NCI-H1694 treated with DMSO at 0.1 percent for 48 hours (cell line): ENCODE measurements at places on chromosomes 4 and X.

DNA sequence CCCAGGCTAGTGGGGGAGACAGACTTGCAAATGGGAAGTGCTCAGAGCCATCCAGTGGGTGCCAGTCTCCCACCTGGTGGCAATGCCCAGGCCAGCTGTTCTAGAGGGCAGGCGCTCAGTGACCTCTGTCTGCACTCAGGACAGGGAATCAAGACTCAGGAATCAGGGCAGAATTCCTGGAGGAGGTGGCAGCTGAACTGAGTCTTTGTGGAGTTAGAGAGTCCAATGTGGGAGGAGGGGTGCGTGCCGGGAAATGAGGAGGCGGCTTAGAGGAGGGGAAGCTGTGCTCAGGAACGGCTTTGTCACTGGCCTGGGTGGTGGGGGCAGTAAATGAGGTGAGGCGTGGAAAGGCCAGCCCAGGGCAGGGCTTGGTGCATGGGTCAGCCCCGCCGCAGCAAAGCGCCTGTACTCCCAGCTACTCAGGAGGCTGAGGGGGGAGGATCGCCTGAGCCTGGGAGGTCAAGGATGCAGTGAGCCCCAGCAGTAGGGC is 31.3 kb upstream of the SORCS2 start:
- DNase-seq: no peak

- DNase-seq: no peak
These were observed 99.3 kb downstream of the AMMECR1 start for GRCh38 chrX:110218591-110218990.

GRCh38 chrX:30008031-30008430 is 207.3 kb upstream of the MAGEB2 start:
- no peak for DNase-seq

DNA sequence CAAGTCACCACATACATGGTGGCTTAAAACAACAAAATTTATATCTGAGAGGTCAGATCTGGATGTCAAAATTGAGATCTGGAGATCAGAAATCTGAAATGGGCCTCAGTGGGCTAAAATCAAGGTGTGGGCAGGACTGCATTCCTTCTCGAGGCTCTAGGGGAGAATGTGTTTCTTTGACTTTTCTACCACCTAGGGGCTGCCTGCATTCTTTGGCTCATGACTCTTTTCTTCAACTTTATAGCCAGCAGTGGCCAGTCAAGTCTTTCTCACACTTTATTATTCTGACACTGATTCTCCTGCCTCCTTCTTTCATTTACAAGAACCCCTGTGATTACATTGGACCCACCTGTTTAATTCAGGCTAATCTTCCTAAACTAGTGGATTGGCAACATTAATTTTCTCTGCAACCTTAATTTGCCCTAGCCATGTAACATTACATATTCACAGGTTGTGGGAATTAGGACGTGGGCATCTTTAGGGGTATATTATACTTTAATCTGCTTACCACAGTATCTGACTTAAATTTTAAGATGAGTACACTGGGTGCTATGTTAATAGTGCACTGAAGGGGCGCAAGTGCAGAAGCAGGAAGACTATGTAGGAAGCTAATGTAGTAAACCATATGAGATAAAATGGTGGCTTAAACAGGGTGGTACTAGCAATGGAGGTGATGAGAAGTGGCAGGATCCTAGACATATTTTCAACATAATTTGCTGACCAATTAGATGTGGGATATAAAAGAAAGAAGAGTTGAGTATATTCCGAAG is 188.0 kb downstream of the SLC4A4 start:
- DNase-seq: no peak

DNA sequence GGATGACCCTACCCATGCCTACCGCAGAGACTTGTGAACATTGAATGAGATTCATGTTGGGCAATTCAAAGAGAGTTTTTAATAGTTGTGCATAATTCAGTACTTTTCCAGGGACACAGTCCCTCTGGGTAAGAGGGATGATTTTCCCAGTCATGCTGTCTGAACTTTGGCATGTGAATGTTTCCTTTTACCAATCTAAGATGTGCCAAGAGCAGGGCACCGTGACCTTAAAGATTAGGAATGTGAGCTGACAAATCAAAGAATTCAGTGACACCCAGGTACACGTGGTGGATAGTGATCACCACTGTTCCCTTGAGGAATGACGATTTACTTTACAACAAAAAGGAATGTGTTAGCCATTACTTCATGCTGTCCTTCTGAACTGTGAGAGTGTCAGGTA is 515.6 kb downstream of the PPARGC1A start:
- no peak for DNase-seq

DNA sequence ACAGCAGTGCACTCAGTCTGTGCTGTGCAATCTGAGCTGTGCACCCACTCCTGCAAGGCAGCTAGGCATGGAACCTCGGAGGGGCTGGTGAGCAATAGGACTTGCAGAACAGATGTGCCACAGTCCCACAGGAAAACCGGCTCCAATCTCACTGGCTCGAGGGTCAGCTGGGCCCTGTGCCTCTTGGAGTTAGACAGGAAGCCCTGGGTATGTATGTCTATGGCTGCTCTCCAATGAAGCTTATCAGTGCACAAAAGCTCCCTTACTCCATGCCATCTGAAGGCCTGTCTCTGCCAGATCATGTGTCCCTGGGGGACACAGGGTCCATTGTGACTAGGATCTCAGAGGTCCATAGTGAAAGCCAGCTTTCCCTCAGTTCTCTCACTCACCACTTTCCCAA is 335.8 kb downstream of the SH3BGRL start:
- no peak for DNase-seq

DNA sequence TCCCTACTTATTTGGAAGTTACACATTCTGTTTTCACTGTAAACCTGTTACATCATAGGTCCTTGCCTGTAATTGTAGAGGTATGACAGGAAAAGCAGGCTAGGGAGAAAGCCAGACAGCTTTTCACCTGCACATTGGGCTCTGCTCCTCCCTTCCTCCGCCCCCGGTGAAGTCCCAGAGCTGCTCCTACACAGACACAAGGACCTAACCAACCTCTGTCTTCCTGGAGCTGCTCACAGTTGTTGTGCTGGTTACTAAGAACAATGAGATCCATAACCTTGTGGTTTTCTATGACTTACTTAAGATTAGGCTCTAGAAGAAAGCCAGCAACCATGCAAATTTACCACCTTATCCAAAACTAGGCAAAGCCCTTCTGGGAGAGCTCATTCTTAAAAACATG is 40.0 kb downstream of the MOSPD2 start:
- no peak for DNase-seq

- no peak for DNase-seq
These were observed 192.5 kb upstream of the TAPT1 start for GRCh38 chr4:16418814-16419213.

GRCh38 chr4:177349191-177349590 is 39.5 kb downstream of the NEIL3 start:
- DNase-seq: no peak

- DNase-seq: no peak
These were observed 52.7 kb downstream of the ADGRA3 start for GRCh38 chr4:22463179-22463578.

- no peak for DNase-seq
These were observed 629.5 kb upstream of the AMOT start for GRCh38 chrX:113470166-113470565.

- DNase-seq: no peak
These were observed 87.8 kb downstream of the VCX2 start for GRCh38 chrX:8083286-8083685.

GRCh38 chr4:108081256-108081655 is 87.5 kb downstream of the LEF1 start:
- DNase-seq: no peak

- DNase-seq: no peak
These were observed 18.5 kb downstream of the LAP3 start for GRCh38 chr4:17595471-17596005.

- no peak for DNase-seq
These were observed 166.7 kb downstream of the FAT4 start for GRCh38 chr4:125481334-125482045.

GRCh38 chrX:96835660-96836289 is 47.9 kb upstream of the RPA4 start:
- no peak for DNase-seq

- DNase-seq: no peak
These were observed 56.6 kb downstream of the ANAPC10 start for GRCh38 chr4:145041378-145041777.

GRCh38 chrX:18924507-18925088 is 59.3 kb downstream of the PHKA2 start:
- DNase-seq: no peak

- no peak for DNase-seq
These were observed 652.2 kb upstream of the DIPK2B start for GRCh38 chrX:45852884-45853283.

DNA sequence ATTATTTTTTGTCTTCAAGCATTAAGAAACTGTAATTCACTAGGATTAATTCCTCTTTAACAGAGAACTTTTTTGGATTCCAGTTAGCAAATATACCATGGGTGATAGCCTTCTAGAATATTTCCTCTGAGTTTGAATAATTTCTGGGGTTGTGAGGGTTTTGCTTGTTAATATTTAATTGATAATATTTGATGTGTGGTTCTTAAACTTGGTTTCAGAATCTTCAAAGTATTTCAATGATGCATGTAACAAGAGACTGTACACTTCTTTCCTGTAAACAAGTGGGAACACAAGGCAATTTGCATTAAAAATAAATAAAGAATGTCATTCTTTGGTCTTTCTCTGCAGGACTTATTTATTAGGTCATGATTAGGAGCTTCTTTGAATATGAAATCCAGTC is 9.5 kb upstream of the C4orf51 start:
- DNase-seq: no peak

DNA sequence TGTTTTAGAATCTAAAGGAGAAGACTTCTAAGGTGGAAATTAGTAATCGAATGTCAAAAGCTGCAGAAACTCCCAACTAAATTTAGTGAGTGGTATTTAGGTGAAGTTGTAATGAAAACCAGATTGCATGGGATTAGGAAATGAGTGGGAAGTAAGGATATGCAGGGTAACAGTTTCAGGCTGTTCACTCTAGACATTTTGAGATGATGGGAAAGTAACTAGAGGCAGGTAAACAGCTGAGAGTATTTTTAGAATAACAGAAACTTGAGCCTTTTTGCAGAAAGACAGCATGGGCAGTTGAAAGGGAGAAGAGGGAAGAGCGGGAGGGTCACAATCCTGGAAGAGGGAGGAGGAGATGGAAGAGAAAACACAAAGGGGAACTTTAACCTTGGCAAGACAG is 12.7 kb downstream of the SPRY1 start:
- no peak for DNase-seq

GRCh38 chrX:71181558-71181909 is 36.9 kb downstream of the NLGN3 start:
- DNase-seq: no peak

GRCh38 chr4:25081866-25082471 is 51.2 kb upstream of the LGI2 start:
- DNase-seq: no peak

GRCh38 chrX:46588263-46588662 is 14.7 kb downstream of the CHST7 start:
- DNase-seq: no peak

DNA sequence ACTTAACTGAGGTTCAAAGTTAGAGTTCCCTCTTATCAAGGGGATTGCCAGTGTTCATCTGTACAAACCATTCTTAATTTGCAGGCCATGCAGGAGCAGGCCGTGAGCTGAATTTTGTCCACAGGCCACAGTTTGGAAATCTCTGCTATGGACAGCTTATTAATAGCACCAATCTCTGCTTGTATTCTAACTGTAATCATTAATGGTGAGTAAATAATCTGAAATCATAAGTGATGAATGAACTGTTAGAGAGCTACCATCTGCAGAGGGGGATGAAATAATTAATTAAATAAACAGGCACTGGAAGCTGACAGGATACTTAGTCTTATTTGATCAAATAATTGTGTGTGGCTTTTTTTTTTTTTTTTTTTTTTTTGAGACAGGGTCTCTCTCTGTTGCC is 48.5 kb upstream of the PDLIM3 start:
- DNase-seq: no peak

DNA sequence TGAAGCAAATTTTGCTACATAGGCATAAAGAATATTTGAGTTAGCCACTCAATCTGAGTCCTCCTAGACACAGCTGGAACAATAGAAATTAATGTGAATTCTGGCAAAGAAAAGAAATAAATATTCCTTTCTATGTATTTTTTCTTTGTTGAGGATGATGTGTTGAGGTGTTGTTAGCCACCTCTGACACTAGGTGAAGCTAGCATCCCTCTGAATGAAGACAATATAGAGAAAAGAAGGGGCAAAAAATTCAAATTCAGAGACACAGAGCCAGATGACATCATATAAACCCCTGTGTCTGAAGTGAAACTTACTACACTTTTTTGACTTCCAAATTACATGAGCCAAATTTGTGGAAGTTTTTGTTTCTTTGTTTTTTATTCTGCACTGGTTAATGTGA is 34.6 kb upstream of the TMPRSS11D start:
- DNase-seq: no peak

DNA sequence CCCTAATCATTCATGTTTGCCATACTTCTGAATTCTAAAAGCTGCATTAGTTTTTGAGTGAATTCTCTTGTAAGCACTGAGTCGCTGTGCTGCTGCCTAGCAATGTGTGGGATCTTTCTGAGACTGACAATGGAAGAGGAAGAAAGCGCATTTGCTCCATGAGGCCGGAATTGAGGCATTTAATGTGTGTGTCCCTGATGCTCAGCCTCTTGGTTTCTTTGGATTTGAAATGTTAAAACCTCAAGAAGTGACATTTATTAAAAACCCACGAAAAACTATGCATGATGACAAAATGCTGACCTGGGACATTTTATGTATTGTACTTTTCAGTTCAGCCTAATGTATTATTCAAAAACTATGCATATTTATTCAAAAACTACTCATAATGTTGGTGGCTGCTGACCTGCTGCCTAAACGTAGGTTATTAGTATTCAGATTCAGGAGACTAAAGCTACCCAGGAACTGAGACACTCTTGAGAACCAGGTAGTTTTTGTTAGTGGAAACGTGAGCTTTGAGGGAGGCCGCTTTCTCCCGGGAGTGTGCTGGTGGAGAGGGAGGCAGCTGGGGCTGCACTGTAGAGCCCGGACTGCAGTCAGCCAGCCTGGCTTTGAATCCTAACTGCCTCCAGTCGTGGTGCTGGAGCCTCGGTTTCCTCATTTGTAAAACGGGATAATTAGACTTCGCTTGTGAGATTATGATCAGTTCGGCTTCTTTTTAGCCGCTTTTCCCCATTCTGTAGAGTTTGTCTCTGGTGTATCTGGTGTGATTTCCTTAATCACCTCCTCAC is 11.3 kb downstream of the RGS12 start:
- DNase-seq: no peak

GRCh38 chrX:123818243-123818642 is 41.6 kb upstream of the XIAP start:
- DNase-seq: no peak

DNA sequence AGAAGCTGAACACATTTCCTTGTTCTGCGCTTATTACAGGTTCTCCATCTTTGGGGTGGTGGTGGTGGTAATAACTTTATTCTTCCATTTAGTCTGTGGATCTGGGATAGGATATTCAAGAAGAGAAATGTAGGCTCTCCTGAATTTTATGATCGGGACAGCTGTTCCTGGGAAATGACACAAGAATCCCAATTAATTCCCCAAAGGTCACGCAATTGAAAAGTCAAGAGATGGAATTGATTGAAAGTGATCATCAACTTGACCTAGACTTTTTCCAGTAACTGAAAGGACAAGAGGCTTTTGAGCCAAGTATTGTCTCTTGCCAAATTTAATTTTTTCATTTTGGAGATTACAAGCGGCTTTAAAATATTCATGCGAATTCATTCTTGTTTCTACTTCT is 98.7 kb upstream of the CBLL2 start:
- DNase-seq: no peak

GRCh38 chr4:102321260-102321995 is 23.9 kb downstream of the SLC39A8 start:
- DNase-seq: no peak
